Left hindlimb (tissue), 1 donor: ENCODE measurements at places on chromosomes 16 and 17.

DNA sequence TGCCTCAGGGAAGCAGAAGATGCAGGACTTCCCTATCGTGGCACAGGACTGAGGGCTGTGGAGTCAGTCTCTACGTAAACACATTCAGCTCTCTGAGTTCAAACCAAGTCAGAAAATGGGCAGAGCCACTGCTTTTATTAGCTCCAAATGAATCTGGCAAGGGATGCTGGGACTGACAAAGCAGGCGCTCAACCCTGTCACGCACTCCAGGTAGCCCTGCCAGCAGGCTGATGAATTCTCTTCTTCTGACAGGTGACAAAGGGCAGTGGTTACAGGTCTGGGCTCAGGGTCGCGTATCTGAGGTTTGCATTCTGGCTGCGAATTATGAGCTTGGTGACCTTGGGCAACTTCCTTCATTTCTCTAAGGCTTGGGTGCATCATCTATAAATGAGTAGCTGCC, 9.4 kb downstream of the RPH3AL start:
- no peak for DNase-seq

DNA sequence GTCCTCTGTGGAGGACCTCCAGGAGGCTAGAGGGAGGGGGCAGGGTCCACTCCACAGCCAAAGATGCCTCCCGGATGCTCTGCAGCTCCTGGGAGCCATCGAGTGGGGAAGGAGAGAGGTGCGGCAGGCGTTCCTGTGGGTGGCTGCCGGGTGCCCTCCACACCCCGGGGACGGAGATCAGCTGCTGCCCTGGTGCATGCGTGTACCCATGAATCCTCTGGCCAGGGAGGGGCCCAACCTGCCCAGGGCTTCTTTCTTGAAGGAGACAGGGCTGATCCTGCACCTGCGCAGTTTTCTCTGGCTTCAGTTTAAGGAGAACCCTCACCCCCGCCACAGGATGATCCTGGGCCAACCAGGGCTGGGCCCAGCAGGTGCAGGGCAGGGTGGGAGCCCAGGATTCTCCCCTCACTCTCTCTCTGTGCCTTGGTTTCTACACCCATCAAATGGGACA, 33.5 kb upstream of the DOC2B start:
- no peak for DNase-seq

DNA sequence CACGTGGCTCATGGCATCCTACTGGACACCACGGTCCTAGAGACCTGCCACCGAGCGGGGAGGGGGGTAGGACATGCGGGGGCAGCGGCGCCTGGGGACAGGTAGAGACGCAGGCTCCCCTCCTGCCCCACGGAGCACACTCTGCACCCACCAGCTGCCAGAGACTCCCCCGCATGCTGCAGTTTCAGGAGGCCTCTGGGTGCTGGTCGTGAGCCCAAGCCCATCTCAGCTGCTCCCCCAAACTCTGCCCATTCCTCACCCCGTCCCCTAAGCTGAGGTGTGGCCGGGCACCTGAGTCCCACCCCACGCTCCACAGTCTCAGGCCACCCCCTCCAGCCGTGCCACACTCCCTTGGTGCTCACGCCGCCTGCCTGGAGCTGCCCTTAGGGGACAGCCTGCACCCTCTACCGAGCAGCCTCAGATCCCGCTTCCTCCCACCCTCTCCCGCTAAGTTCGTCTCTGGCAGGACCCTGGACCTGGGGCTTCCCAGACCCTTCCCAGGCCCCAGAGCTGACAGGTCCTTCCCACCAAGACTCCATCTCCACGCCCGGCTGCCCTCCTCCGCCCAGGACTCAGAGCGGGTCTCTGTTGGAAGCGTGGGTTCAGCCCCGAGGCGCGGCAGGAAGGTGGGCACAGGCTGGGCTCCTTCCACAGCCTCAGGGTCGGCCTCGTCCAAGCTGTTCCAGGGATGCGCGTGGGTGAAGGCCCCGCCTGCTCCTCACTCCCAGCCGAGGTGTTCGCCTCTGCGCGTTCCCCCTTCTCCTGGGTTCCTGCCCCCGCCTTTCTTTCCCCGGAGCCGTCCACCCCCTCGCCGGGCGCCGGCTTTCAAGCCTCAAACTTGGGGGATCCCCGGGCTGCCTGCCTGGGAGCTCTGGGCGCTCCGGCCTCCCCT, 1.3 kb downstream of the RAB40B start:
- peak; percentile 31 for DNase-seq

GRCh38 chr17:78338486-78339259, 21.2 kb downstream of the SOCS3 start:
- DNase-seq: no peak

DNA sequence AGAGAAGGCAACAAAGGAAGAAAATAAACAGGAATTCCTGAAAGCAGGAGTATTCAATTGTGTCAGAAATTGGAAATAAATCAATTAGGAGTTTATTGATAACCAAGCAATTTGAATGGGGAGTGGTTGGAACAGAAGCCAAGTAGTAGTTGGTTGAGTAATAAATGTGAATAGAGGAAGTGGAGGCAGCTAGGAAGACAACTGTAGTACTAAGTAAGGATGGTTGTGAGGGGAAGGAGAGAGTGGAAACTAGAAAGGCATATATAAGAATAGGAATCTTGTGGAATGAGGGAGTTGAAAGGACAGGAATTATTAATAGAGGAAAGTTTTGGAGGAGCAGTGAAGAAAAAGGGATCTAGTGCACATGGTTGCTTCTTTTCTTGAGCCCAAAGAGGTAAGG, 34.4 kb downstream of the NFAT5 start:
- DNase-seq: no peak
